ENCODE measurements at places on chromosomes 12 and 14. TPM values are rescaled to one million over a fixed set of nuclear protein-coding genes. Genes with fewer than 3 reads are reported as not detected.

DNA sequence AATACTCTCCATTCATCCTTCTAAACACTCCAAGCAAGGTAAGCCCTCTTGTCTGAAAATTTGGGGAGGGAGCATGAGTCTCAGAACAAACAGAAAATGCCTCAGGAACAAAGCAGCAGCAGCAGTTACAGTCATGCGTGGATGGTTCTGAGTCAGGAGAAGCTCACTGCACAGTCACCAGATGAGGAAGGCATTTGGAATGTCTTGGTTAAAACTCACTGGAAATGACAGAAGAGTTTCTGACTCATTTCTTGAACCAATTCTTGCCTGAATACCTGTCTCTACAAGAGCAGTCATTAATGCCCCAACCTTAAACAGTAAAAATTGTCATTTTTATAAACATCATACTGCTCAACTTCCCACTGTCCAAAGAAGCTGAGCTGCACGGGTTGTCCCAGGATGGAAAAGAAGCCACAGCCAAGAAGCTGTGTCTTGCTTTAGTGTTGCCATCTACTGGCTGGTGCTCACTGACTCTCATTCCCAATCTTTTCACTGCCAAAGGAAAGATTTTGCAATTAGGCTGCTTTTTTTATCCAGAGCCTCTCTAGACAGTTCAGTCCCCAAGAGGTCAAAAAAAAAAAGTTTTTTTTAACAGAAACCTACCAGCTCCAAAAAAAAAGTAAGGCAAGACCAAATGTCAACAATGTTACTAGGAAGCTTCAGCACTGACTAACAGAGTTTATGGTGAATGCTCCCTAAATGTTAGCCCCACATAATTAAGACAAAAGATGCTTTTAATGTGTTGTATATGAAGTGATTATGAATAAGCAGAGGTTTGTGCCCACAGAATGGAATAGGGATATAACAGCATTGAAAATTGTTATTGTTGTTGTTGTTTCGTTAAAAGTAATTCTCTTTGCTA is 40.4 kb downstream of the KICS2 start:
- peak; percentile 74 for DNase-seq

DNA sequence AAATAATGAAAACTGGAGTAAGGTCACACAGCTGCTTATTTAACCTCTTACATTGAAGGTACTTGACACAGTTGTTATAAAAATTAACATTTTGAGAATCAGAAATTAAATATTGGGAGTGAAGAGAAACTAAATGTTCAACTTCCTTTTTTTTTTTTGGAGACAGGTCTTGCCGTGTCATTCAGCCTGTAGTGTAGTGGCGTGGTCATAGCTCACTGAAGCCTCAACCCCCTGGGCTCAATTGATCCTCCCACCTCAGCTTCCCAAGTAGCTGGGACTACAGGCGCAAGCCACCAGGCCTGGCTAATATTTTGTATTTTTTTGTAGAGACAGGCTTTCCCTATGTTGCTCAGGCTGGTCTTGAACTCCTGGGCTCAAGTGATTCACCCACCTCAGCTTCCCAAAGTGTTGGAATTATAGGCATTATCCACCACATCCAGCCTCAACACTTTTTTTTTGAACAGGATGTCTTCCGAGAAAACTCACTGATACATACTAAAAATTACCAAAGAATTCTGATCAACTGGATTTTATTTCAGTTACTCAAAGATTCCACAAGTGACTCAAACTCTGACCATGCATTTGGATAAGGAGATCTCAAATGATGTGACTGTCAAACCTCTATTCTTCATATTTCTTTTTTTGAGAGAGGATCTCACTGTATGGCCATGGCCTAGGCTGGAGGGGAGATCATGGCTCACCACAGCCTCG is 35.4 kb downstream of the SGPP1 start:
- no peak for DNase-seq

GRCh38 chr12:118102070-118102469 is 1.7 kb downstream of the VSIG10 start:
- DNase-seq, result no peak

The CD4 gene
- 89.3 TPM for polyA plus RNA-seq

GRCh38 chr14:99280852-99281251 is 8.9 kb upstream of the BCL11B start:
- no peak for DNase-seq

DNA sequence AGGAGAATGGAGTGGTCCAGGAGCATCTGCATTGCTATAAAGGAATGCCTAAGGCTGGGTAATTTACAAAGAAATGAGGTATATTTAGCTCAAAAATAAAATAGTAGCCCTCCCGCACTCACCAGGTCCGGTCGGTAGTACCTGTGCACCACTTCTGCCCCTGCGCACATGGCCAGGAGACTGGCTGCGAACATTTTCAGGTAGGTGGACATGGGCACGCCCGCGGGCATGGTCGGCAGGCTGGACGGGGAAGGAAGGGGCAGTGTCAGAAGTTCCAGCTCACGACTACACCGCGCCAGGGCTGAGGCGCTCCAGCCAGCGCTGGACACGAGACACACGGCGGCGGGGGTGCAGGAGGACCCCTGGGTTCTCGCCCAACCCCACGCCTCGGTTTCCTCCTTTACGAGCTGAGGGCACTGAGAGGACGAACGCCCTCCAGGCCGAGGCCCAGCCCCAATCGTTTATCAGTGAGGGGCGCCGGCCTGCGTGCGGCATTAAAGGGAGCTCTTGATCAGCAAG is 9.1 kb upstream of the TDG start:
- no peak for DNase-seq

Measured in right lung (tissue), 10 donors.